ENCODE measurements at places on chromosomes 6 and 20.

GRCh38 chr20:22492497-22492896 is 91.9 kb downstream of the FOXA2 start:
- no peak for DNase-seq

GRCh38 chr6:75755704-75756103 is 6.7 kb downstream of the MYO6 start:
- no peak for DNase-seq

DNA sequence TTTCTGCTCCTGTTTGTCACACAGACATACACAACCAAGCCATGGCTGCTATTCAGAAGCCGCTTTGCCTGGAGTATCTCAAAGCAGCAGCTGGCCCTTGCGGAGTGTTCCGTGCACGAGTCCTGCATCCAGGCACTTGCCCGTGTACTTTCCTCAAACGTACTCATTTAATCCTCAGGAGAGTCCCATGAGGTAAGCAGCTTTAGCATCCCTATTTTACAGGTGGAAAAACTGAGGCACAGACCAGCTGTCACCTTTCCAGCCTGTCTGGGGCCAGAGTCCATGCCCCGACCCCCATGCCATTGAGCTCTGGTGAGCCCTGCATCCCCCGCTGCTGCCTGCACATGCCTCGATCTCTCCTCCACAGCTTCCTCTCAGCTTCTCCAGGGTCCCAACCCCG is 130.0 kb downstream of the ERMARD start:
- DNase-seq: no peak

DNA sequence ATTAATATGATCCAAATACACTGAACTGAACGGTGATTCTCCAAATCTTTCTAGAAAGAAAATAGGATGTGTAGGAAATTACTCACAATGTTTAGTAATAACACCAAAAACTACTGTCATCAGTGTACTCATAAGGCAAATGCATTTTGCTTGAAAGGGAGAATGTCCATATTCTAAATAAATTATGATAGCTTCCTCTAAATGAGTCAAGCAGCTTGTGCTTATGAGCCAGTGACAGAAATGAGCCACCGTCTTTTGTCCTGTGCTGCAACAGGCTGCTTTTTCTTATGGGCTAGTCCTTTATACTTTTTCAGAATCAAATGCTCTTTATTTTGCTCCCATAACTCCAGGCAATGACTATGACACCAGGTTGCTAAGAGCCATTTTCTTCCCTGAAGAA is 4.5 kb upstream of the ZNF451 start:
- DNase-seq: no peak

DNA sequence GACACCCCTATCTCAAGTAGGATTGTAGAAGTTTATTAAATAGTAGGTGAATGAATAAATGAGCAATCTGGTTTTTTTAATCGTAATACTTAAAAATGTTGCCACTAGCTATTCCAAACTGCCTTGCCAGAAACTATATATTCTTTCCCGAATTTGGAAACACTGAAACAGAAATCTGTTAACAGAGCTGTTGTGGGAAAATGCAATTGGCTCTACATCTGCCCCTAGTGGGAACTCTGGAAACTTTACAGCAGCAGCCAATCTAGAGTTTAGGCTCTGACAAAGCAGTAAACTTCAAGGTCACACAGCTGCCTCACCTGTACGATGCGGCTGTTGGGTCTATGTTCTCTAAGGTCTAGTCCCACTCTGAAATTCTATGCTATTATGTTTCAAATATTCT is 41.7 kb downstream of the SYNE1 start:
- no peak for DNase-seq

- DNase-seq: no peak
Measured at GRCh38 chr6:81475646-81476045, 276.8 kb downstream of the TENT5A start.

GRCh38 chr6:110853754-110854477 is 20.7 kb upstream of the AMD1 start:
- no peak for DNase-seq

- DNase-seq: peak; percentile 58
Measured at GRCh38 chr20:21505810-21506530, 7.9 kb downstream of the NKX2-2 start.

GRCh38 chr6:8075704-8076103 is 11.5 kb upstream of the BLOC1S5 start:
- no peak for DNase-seq

DNA sequence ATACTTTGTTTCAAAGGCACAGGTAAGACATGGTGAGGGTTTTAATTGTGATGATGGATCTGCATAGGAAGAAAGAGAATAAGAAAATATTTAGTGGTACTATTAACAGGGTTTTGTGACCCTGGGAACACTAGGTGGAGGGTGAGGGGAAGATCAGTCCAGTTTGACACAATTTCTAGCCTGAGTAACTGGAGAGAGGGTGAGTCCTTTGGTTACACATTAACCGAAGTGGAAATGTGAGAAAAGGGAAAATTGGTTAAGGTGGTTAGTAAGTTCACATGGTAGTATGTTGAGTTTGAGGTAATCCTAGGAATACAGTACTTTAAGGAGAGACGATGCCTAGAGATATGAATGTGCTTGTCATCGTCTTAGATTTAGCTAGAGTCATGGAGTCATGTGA is 54.8 kb upstream of the POU3F2 start:
- no peak for DNase-seq

DNA sequence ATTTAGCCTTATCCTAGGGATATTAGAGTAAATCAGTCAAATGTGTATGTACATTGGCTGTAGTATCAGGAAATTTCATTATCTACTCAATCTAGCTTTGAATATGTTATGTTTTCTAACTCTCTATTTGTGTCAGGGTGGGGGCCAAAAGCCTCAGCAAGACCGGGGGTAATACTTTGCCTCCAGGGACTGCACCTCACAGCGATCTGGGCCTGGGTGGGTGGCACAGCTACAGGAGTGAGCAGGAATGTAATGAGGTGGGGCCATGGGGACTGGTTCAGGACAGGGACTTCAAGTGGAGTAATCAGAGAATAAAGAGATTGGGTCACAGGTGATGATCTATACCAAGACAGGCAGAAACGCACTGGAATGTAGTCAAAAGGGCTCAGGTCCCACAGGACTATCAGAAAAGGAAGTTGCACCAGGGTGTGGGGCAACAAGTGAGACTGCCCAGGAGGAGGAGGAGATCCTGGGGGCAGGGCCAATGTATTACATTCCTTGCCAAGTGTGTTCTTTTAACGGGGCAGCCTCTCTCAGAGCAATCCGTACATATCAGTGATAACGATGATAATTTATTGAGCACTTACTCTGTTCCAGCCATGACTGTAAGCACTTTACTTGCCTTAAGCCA is 54.0 kb downstream of the PIGU start:
- no peak for DNase-seq

DNA sequence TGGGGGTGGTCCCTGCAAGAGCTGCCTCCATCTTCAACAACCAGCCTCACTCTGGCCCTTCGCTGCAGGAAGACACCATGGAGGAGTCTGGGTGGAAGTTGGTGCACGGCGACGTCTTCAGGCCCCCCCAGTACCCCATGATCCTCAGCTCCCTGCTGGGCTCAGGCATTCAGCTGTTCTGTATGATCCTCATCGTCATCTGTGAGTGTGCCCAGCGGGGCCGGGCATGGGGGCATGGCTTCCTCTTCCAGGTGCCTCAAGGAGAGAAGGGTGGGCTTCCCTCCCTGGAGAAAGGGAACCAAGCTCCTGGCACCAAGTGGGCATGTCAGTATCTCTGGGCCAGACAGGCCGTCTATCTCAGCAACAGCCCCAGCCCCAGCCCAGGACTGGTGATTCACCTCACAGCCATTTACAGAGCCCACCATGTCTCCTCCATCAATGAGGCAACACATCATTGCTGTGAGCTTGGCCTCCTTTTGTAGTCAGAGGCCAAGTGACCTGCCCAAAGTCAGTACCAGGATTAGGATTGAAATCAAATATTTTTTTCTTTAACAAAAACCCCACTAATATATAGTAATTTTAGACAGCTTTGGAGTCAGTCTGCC is 40.2 kb downstream of the TM9SF4 start:
- no peak for DNase-seq

DNA sequence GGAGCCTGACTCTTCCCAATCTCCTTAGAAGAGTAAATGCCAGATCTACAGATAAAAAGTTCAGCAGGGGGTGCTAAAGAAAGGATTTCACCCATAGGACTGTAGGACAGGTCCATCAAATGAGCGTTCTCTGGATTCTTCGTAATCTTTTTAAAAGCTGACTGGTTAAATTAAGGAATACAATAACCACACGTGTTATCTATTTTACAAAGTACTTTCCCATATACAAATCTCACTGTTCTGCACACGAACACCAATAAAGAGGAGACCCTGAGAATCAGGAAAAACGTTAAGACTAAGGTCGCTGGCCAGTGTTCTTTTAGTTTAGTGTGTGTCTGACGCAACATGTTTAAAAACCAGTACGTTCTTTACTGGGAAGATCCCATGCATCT is 542 bp downstream of the TUBE1 start:
- peak; percentile 5 for DNase-seq

- no peak for DNase-seq
Measured at GRCh38 chr6:25971187-25971821, 8.7 kb downstream of the TRIM38 start.

GRCh38 chr6:75450903-75451302 is 42.7 kb downstream of the FILIP1 start:
- no peak for DNase-seq

- no peak for DNase-seq
Measured at GRCh38 chr6:135722679-135723078, 128.8 kb upstream of the PDE7B start.

- no peak for DNase-seq
Measured at GRCh38 chr6:79928478-79928998, 18.8 kb downstream of the ELOVL4 start.

GRCh38 chr6:107386904-107387303 is 72.5 kb downstream of the PDSS2 start:
- DNase-seq: no peak

- no peak for DNase-seq
Measured at GRCh38 chr6:167401525-167402194, 76.8 kb downstream of the TTLL2 start.

GRCh38 chr20:47453167-47453782 is 48.4 kb upstream of the NCOA3 start:
- no peak for DNase-seq

GRCh38 chr6:145031962-145032361 is 703.4 kb downstream of the EPM2A start:
- DNase-seq: no peak

- no peak for DNase-seq
Measured at GRCh38 chr20:43800186-43800585, 73.4 kb upstream of the GTSF1L start.

- no peak for DNase-seq
Measured at GRCh38 chr6:139638179-139638941, 263.9 kb upstream of the CITED2 start.

DNA sequence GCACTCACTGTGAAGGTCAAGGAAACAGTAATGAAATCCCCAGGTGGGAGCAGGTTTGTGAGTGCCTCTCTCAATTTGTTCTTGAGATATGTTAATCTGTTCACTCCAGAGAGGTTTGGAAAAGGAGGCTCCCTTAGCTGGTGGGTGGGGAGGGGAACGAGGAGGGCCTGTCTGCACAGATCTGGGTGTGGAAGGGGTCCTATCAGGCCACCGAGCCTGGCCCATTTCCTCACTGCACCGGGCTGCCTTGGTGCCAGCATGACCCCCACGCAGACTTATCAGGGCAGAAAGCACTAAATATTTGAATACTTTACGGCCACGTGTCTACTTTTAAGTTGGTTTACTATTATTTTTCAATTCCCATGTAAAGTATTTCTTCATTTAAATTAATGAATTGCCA is 8.3 kb downstream of the AGPAT4 start:
- DNase-seq: no peak

DNA sequence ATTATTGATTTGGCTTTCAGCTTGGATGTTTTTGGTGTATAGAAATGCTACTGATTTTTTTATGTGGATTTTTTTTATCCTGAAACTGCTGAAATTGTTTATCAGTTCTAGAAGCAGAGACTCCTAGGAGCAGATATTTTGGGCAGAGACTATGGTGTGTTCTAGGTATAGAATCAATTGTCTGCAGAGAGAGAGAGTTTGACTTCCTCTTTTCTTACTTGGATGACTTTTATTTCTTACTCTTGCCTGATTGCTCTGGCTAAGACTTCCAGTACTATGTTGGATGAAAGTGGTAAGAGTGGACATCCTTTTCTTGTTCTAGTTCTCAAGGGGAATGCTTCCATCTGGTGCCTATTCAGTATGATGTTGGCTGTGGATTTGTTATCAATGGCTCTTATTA is 370.6 kb downstream of the PHF3 start:
- DNase-seq: no peak

GRCh38 chr6:4105980-4106536 is 27.1 kb upstream of the FAM217A start:
- DNase-seq: no peak

GRCh38 chr6:83119742-83120300 is 52.4 kb downstream of the DOP1A start:
- no peak for DNase-seq

DNA sequence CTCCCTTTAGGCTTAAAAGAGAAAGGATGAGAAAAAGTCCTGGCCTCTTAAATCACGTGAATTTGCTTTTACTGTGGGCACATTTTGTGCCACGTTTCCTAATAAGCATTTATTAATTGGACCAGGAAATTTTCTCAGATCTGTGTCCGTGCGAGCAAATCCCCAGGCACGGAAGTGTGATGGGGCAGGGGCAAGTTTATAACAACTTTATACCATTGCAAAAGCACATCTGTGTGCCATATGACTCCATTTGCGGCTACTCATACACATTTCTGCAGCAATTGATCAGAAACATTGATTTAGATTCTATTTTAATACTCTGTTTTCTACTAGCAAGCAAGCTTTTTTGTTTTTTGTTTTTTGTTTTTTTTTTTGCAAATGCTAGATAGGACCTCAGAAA is 373.2 kb downstream of the TAF4 start:
- no peak for DNase-seq

DNA sequence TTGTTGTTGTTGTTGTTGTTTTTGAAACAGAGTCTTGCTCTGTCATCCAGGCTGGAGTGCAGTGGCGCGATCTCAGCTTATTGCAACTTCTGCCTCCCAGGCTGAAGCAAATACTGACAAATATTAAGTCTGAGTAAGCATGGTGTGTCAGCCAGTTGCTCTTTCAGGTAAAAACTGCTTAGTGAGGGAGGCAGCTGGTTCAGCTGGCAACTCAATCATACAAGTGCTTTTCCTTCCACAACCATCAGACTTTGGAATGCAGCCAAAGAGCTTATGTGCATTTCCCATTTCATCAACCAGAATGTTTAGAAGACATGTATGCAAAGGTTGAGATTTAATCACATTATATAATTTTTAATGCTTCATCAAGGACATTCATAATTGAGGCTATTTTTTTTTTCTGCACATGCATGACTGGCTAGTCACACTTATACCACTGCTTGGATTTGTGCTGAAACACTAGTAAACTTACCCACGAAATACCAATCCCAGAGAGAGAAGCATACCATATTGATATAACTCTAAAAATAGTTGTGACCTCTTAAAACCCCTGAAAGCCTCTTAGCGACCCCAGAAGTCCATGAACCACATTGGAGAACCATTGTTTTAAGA is 56.0 kb downstream of the CLIC5 start:
- DNase-seq: no peak
